ENCODE measurements at places on chromosomes 3 and 15. TPM values are rescaled to one million over a fixed set of nuclear protein-coding genes. Genes with fewer than 3 reads are reported as not detected.

GRCh38 chr15:64149424-64149823 lies 2.1 kb upstream of the SNX22 start:
- DNase-seq: no peak

DNA sequence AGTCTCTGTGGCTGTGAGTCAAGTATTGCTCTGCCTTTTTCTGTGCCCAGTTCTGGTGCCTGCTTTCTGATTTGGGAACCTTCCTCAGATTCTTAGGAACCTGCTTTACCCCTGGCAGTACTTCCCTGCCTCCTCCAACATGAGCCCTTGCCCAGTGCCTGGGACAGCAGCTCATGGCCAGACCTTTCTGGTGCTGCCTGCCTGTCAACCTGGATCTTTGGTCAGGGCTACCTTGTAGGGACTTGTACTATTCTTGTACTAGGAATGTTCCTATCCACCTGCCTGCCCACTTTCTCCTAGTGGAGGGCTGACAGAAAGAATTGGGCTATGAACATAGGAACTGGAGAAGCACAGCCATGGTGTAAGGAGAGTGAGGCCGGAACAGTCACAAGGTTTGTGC lies 28.8 kb upstream of the EPHB1 start:
- DNase-seq: no peak

DNA sequence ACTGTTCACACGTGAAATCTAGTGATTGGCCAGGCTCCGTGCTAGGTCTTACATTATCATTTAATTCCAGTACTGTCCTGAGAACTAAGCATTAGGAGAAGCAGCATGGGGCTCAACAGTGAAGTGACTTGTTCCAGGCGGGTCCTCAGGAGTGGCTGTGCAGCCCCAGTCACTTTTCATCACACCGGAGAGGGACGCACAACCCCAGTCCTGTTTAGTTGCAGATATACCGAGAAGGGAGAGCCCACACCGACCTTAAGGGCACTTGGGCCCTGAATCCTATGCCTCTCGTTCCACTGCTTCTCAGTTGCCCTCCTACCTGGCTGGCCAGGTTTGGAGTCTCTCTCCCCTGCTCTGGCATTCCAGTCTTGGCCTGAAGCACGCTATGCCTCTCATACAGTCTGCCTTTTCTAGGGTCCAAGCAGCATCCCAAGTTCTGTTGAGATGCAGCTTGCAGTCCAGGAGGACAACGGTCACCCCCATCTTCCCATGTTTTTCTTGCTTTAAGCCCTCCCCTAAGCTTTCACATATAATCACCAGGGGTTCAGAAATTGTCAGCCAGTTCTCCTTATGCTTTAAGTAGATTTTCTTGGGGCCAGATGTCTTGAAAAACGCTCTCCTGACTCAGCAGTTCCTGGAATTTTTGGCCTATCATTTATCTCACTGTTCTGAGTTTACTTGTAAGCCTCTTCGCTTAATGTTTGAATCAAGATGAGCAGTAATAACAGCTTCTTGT lies 10.1 kb downstream of the FAM131A start:
- no peak for DNase-seq

- DNase-seq: no peak
Measured at GRCh38 chr15:65619626-65620290, 2.0 kb upstream of the SLC24A1 start.

GRCh38 chr15:31276596-31277298 lies 49.9 kb upstream of the KLF13 start:
- DNase-seq: peak; percentile 33

- peak; percentile 48 for DNase-seq
Measured at GRCh38 chr3:48952510-48953118, 34.0 kb downstream of the ARIH2 start.

DNA sequence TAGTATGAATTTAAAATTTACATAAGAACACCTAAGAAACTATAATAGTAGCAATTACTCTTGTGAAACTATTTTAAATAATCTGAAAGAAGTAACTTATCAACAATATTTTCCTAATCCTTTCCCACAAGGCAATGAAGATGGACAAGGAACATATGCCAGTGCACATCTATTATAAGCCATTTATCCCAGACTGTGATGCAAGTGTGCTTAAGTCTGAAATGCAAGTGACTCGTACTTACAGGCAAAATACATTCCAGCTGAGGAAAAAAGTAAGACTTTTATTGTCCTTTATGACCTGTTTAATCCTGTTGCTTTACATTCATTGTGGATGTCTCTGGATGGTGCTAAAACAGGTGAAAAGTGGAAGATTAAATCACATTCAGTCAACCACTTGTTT lies 709.4 kb downstream of the ZNF385D start:
- DNase-seq: no peak

- DNase-seq: no peak
Measured at GRCh38 chr15:59649603-59650002, 7.7 kb downstream of the GTF2A2 start.

DNA sequence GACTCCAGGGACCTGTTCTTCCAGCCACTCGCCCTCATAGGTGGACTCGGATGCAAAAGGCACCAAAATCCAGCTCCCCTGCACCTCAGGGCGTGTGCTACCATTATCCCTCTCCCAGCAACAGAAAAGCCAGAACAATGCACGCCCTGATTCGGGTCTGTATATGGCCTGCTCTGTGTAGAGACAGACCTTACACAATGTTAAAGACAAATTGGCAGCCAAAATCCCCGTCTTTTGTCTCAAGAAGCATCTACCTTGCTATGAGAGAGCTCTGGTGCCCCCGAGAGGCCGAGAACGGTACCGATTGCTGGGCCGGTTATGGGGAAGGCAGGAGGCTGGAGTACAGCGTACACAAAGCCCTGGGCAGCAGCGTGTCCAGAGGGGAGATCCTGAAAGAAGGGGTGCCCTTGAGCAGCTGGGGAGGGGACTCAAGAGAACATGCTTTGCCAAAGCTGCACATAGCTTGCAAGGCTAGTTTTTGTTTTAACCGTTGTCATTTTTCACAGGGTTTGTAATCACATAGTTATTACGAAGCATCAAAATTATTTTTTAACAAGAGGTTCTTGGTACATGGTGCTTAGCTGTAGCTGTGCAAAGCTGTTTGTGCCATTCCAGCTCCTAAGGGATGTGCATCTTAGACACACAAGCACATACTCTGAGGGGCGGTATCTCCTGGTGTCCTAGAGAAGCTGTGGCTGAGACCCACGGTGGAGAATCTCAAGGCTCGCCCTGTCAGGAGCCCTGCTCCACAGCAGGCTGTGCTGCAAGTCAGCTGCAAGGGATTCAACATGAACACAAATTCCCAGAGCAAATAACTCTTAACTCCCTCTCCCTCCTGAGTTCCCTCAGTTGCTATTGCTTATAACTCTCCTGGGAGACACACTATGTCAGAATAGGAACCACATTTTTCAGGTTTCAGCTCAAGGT lies 461.5 kb upstream of the PPP2R3A start:
- DNase-seq: peak; percentile 47

DNA sequence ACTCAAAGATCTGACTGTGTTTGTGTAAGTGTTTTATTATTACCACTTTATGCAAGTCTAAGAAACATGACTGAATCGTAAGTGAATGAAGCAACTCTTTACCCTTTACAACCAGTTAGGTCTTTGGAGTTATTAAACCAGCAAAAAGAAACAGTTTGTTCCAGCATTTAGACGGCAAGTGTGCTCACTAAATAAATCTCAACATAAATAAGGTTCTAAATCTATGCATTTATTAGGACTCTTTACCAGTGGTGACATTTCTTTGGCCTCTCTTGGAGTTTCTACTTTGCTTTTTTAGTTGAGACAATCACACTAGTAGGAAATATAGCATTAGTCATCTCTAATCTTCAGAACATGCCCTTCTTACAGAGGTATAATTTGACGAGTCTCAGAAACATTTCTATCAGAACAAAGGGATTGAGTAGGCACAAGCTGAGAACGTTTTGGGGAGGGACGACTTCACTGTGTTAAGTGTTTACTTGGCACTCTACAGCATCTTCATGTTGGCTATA lies 739.9 kb upstream of the NR2F2 start:
- no peak for DNase-seq

The XCR1 gene
- under 0.01 TPM for total RNA-seq

The CCNL1 gene
- 163 TPM for total RNA-seq

- DNase-seq: no peak
Measured at GRCh38 chr3:34216711-34217335, 418.4 kb downstream of the PDCD6IP start.

DNA sequence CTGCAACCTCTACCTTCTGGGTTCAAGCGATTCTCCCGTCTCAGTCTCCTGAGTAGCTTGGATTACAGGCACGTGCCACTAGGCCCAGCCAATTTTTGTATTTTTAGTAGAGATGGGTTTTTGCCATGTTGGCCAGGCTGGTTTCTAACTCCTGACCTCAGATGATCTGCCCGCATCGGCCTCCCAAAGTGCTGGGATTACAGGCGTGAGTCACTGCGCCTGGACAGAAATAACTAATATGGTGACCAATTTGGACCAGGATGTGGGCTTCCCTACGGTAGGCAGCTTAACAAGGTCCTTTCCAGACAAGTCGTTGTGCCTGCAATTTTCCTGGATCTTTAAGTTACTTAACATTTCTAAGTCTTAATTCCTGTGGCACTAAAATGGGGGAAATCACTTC lies 14.8 kb downstream of the WDR53 start:
- no peak for DNase-seq

DNA sequence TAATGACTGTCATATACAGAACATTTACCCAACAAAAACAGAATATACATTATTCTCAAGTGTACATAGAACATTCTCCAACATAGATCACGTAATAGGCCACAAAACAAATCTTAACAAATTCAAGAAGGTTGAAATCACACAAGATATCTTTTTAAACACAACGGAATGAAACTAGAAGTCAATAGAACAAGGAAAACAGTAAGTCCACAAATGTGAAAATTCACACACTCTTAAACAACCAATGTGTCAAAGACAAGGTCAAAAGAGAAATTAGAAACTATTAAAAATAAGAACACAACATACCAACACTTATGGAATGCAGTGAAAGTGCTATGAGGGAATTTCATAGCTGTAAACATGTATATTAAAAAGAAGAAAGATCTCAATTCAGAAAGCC lies 81.2 kb upstream of the SLCO2A1 start:
- DNase-seq: no peak

- no peak for DNase-seq
Measured at GRCh38 chr3:51371943-51372557, 13.0 kb upstream of the MANF start.

DNA sequence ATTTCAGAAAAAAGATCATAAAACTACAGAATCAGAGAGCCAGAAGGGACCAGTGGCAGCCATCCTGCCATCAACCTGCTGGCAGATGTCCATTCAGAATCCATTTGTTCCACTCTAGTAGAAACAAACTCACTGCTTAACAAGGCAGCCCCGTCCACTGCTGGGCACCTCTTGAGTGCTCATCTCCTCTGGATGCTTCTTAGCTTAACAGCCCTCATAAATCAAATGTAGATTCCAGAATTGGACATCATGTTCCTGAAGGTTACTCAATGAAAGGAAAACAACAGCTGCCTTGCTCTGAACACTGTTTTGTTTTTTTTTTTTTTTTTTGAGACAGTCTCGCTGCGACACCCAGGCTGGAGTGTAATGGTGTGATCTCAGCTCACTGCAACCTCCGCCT lies 37.3 kb downstream of the ABCC5 start:
- no peak for DNase-seq

The PP2D1 gene
- total RNA-seq: not detected

The ARGFX gene
- not detected for total RNA-seq

The CP gene
- total RNA-seq: 1,260 TPM

DNA sequence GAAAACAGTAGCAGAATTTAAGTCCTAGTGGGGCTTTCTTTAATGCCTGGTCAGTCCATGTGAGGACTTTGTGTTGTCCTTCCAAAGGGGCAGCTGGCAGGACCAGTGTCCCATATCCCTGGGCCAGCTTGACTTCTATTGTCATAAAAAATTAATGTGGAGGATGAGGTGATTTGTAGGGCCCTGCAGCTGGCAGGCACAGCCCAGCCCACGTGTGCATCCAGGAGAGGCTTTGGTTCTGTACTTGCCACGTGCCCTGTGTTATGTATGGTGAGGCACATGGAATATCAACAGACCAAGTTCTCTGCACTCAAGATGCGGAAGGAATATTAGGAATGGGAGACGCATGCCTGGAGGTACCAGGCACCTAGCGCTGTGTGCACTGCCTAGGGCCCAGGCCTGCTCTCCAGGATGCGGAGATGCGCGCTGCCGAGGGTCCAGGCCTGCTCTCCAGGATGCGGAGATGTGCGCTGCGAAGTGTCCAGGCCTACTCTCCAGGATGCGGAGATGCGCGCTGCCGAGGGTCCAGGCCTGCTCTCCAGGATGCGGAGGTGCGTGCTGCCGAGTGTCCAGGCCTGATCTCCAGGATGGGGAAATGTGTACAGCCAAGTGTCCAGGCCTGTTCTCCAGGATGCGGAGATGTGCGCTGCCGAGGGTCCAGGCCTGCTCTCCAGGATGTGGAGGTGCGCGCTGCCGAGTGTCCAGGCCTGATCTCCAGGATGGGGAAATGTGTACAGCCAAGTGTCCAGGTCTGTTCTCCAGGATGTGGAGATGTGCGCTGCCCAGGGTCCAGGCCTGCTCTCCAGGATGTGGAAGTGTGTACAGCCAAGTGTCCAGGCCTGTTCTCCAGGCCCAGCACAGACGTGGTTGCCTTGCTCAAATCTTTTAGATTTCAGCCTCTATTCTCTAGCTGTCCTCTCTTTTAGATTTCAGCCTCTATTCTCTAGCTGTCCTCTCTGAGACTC lies 183.3 kb upstream of the ROPN1 start:
- no peak for DNase-seq

The INKA1 gene
- total RNA-seq: 0.84 TPM

GRCh38 chr3:111859061-111859973 lies at the start of gene PHLDB2:
PHLDB2 (plus strand) TSS chr3:111859265; CDS start chr3:111884078, 24,813 bp downstream.
- peak; percentile 64 for DNase-seq

GRCh38 chr3:42055291-42055690 lies 35.9 kb upstream of the TRAK1 start:
- DNase-seq: no peak

Data from liver (tissue), 10 donors.